NCI-H510A treated with DMSO at 0.1 percent for 48 hours (cell line): ENCODE measurements at places on chromosomes 1 and 21.

GRCh38 chr1:155078469-155079209 is at the start of gene EFNA3:
Gene EFNA3 (plus strand): TSS chr1:155078837. CDS start chr1:155078942, 105 bp downstream.
- DNase-seq = no peak

DNA sequence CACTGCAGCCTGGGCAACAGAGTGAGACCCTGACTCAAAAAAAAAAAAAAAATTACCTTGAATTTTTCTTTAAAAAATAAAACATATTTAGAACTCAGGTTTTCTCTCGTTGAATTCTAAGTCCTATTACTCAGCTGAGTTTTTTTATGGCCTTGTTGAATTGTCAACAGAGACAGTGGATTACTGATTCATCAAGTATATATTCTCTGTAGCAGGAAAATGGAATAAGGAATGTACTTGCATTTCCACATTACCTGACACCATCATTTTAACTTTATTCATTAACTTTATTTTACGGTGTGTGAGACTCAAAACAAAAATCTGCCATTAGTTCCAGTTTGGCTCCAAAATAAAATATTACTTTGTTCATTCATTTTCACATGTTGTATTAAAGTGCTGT is 53.8 kb upstream of the APP start:
- no peak for DNase-seq

DNA sequence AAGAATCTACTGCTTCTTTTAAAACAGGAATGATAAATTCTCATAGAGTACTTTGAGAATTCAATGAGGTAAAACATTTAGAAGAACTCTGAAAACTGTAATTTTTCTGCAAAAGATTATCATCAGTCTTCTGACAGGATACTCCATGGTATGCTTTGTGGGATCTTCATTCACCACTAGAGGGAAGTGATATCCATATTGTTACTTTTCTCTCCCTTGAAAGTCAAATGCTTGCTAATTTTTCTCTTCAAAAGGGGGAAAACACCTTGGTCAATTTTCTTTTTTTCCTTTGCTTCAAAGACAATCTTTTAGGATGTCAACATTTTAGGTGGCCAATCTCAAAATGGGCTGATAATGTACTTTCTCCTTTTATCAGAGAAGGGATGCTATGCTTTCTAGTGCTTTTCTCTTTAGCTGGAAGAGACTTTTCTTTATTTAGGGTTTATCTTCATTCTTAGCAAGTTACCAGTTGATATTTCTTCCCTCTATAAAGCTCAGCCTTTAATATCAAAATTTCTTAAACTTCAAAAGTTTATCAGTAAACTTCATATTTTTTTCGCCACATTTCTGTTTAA is 95.5 kb downstream of the NEGR1 start:
- DNase-seq = no peak

DNA sequence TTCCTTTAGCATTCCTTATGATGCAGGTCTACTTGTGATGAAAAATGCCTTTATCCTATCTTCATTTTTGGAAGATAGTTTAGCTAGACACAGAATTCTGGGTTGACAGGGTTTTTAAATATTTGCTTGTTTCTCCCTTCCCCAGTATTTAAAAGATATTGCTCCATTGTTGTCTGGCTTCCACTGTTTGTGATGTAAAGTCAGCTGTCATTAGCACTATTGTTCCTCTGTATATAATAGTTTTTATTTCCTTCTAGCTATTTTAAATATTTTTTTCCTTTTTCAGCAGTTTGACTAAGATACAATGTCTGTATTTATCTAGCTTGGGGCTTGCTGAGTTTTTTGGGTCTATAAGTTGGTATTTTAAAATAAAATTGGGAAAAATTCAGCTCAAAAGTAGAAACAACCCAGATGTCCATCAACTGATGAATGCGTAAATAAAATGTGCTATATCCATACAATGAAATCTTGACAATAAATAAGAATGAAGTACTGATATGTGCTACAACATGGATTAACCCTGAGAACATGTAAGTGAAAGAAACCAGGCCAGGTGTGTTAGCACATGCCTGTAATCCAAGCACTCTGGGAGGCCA is 11.2 kb downstream of the IFT25 start:
- no peak for DNase-seq

DNA sequence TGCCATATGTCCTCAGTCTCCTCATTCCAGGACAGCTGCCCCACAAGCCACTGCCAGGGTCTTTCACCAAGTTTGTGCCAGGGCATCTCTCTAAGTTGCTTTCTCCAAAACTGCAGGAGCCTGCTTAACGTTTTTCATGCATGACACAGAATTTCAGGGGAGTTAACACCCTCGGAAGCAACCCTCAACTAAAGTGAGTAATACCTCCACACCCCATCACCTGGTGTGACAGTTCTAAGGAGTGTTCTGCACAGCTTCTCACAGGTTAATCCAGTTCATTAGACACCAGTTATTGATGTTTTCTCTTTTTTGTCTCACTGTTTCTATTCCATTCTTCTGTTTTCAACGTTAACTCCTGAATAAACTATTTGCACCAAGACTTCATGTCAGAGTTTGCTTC is 115.0 kb downstream of the BACH1 start:
- no peak for DNase-seq
